Stimulated activated CD4-positive, alpha-beta T cell treated with anti-CD3 and anti-CD28 coated beads, Interleukin-15, amount 100 ng/mL, for 24 hours (primary cell): ENCODE measurements at places on chromosomes 4 and X.
A peak's percentile ranks its signal among the peaks of the same experiment; 100 is the strongest.

DNA sequence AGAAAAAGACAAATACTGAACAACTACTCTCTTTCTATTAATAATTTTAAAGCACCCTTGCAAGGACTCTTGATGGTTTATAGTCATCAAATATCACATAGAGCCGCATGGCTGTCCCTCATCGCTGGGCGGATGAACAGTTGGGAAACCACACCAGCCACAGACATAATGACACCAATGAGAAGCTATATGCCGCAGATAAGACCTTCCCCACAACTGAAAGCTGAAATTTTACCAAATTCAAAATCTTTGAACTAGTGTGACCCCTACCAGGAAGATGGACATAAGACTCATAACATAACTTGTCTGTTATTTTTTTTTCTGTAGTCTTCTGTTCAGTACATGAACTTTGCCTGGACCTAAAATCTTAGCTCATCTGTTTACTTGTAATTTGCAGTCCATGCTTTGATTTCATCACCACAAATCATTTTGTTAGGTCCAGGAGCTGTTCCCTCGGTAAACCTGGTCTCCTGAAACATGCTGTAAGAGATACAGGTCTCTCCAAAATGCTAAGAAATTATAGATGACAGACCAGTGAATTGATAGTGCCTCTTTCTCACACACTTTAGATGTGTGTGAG is 157.3 kb upstream of the RAPGEF2 start:
- no peak for DNase-seq

GRCh38 chr4:22434895-22435294 is 81.0 kb downstream of the ADGRA3 start:
- DNase-seq = no peak

GRCh38 chr4:154416190-154416547 is 75.4 kb downstream of the DCHS2 start:
- DNase-seq = peak; percentile 14

- no peak for DNase-seq
Observed at GRCh38 chr4:142777045-142777743, 68.9 kb downstream of the INPP4B start.

GRCh38 chr4:165461159-165461821 is 82.5 kb downstream of the CPE start:
- DNase-seq = no peak

DNA sequence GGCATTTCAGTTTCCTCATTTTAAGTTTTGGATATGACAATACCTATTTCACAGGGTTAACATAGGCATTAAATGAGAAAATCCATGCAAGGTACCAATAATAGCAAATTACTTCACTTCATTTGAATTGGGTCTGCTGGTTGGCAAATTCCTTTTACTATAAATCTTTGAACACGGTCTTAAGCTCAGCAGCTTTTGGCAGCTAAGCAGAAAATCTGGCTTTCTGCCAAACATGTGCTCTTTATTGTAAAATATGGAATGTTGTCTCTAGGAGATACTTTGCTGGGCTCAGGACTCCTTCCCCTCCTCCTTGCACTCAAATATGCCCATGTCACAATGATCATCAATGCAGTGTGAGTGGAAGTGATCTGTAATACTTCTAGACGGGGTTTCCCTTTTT is 16.8 kb upstream of the DMP1 start:
- no peak for DNase-seq

- DNase-seq = peak; percentile 42
Observed at GRCh38 chrX:154373340-154374306, 811 bp downstream of the FLNA start.

GRCh38 chr4:20326977-20327376 is 75.3 kb downstream of the SLIT2 start:
- no peak for DNase-seq

- DNase-seq = no peak
Observed at GRCh38 chr4:7227008-7227407, 34.7 kb downstream of the SORCS2 start.

- DNase-seq = no peak
Observed at GRCh38 chr4:87055311-87055710, 120.5 kb downstream of the AFF1 start.

GRCh38 chr4:133982533-133983224 is 218.9 kb downstream of the PABPC4L start:
- no peak for DNase-seq

GRCh38 chr4:154617820-154618317 is 5.4 kb upstream of the FGG start:
- DNase-seq = no peak

DNA sequence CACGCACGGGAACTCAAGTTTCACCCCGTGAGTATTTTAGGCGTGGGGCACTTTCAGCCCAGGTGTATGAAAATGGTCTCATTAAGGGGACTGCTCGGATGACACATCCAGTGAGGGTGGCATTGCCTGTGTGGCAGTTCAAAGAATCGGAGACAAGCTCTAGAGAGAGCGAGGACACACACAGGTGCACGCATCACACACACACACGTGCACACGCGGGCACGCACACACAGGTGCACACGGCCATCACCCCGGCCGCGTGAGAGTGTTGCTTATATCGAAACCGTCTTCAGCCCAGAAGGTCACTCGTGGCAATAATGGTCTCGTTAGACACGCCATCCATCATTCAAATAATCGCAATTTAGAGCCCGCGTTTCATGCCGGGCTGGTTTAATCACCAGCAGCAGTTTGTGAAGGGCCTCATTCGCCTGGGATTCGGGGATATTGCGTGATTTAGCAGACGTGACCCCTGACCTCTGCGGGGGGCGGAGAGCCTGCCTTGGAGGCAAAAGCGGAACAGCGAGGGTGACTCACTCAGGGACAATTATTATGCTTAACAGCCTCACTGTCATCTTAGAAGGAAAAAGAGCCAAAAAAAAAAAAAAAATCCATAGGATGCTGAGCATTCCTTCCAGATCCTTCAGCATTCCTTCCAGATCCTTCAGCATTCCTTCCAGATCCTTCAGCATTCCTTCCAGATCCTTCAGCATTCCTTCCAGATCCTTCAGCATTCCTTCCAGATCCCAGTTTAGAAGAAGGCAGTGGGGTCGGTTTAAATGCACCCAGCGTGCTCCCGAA is 89.4 kb upstream of the PPP2R3B start:
- no peak for DNase-seq

- no peak for DNase-seq
Observed at GRCh38 chr4:25915353-25915705, 1.3 kb downstream of the SMIM20 start.

- DNase-seq = no peak
Observed at GRCh38 chr4:53508446-53508845, 82.8 kb downstream of the LNX1 start.

GRCh38 chrX:106950381-106950780 is 30.2 kb downstream of the CLDN2 start:
- no peak for DNase-seq

GRCh38 chr4:25767877-25768725 is 94.7 kb downstream of the SEL1L3 start:
- DNase-seq = peak; percentile 13

DNA sequence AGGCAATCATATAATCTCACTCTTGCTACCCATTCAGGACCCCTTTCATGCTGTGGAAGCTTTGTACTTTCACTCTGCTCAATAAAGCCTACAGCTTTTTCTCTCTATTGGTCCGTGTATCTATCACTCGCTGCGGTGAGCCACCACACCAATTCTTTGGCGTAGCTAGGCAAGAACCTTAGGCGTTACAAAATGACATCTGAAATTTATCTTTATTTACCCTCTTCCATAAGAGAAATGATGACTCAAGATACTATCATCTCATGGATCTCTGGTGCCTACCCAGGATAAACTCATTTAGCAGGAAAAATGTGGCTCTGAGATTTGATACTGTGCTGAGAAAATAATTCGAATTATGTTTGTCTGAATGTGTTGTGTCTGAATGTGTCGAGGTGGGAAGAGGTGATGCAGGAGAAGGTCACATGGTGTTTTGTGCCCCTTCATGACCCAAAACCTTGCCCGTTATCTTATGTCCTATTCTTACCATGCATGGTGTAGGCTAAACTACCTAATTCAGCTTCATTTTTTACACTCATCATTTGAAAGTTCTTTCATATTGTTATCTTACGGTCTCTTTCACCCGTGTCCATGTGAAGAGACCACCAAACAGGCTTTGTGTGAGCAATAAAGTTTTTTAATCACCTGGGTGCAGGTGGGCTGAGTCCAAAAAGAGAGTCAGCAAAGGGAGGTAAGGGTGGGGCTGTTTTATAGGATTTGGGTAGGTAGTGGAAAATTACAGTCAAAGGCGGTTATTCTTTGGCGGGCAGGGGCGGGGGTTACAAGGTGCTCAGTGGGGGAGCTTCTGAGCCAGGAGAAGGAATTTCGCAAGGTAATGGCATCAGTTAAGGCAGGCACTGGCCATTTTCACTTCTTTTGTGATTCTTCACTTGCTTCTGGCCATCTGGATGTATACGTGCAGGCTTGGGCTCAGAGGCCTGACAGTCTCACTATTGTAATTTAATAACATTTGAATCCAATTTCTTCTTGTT is 41.6 kb upstream of the GIMD1 start:
- DNase-seq = no peak

GRCh38 chr4:100742045-100742444 is 224.2 kb upstream of the EMCN start:
- no peak for DNase-seq

GRCh38 chrX:151100799-151101198 is 75.6 kb upstream of the GPR50 start:
- no peak for DNase-seq

DNA sequence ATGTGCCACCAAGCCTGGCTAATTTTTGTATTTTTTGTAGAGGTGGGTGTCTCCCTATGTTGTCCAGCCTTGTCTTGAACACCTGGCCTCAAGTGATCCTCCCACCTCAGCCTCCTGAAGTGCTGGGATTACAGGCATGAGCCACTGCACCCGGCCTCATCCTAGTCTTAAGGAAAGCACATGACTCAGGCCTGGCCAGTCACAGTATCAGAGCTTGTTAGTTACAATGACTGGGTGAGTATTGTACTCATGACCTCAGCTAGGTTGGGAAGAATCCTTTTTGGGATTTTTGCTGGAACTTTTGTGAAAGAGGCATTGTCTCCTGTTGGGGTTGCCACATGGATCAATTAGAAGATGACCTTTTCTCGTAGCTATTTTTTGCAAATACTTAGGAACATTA is 292.8 kb downstream of the RAPGEF2 start:
- no peak for DNase-seq

DNA sequence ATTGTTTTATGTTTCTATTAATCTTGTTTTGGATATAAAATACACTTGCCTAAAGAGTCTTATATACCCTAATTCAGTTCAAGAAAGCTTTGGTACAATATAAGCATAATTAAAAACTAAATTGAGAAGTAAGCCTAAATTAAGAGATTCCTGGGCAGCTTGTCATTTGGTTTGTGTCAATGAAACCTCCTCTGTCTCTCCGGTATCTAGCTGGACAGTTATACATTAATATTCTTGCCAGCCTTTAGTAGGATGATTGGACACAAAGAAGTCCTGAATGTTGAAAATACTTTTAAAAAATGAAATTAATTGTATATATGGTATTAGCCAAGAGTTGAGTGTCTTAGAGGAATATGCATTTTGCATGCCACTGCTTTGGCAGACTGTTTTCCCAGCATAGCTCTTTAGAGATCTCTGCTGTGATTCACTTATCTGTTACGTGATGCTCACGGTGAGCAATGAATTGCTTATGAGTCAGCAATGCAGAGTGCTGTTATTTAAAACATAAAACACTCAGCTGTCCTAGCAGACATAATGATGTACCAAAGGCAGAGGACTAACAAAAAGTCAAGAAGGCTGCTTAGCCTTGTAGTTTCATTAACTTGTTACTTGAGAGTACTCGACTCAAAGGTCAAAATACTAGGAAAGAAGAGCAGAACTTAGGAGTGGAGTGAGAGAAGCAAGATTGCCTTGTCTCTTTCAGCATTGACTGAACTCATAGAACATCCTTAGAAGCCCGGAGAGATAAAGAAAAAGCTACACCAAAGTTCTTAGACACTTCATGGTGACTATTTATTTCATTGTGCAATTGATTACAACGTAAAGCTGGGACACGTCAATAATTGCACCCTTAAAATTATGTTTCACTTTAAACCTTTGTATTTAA is 1296.1 kb upstream of the PCDH7 start:
- DNase-seq = no peak

DNA sequence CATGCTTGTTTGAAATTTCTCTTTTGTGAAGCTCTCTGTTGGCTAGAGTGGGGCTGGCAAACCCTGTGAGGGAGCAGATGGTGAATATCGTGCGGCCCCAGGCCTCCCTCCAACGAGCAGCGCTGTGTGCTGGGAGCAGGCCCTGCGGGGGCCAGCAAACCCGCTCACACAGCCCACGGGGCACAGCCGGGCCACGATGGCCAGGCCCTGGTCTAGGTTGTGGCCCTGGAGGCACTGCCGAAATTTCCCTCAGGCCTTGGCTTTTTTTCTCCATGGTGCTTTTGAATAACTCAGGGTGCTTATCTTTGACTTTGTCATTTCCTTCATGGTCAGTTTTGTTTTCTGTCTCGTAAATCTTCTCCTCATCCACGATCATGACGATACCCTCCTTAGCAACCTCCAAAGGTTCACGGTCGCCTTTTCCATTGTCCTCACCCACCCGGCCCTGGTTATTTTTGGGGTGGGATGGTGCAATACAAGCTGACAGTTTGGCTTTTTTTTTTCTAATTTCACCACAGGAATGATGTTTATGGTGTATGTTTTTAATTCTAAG is 20.7 kb downstream of the PCGF3 start:
- no peak for DNase-seq

GRCh38 chr4:165327211-165328100 is at the start of gene MSMO1:
TSS of gene MSMO1 (plus strand) at chr4:165327669. CDS start at chr4:165333371, 5,702 bp downstream.
- DNase-seq = peak; percentile 98

DNA sequence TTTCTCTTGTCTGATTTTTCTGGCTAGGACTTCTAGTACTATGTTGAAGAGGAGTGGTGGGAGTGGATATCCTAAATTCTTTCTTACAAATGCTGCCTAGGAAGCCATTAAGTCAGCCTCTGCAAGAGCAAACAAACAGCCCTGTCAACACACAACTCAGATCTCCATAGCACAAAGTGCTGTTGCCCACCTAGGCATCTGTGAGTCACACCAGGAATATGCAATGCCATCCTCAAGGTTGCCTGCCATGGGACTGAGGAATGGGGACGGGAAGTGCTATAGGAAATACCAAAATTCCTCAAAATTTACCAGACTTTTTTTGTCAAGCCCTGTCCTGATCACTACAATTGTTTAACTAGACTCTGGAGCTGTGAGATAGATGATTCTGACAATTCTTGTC is 466.9 kb downstream of the FSTL5 start:
- DNase-seq = no peak
